Stimulated activated CD8-positive, alpha-beta memory T cell treated with anti-CD3 and anti-CD28 coated beads, Interleukin-7, amount 100 ng/mL, for 1 hour (primary cell): ENCODE measurements at places on chromosomes 2 and 18.

GRCh38 chr2:142865924-142866323 is 11.5 kb upstream of the KYNU start:
- no peak for DNase-seq

- no peak for DNase-seq
These were observed 44.5 kb downstream of the DOCK10 start for GRCh38 chr2:224997802-224998201.

GRCh38 chr2:229910832-229911412 is 10.9 kb downstream of the TRIP12 start:
- no peak for DNase-seq

- no peak for DNase-seq
These were observed 237.0 kb downstream of the HNMT start for GRCh38 chr2:138201286-138201685.

DNA sequence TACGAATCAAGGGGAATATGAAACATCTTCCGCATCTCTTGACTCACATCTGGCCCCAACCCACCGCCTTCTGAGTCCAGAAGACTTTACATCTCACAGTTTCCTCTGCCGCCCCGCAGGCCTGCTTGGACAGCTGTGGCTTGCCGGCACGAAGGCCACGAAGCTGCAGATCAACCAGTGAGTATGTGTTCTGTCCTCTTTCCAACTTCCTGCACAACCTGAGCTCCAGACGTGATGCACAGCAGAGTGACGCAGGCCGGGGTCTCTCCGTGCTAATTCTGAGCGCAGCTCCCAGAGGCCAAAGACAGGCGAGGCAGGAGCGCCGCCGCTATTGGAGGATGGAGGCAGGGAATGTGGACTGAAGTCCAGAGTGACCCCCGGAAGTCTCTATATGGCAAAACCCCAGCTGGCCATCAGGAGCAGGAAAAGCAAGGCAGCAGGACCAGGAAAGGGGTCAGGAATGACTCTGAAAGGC is 93.5 kb downstream of the ZCCHC2 start:
- DNase-seq, result no peak
